ENCODE measurements at places on chromosomes 16 and 17.

- no peak for DNase-seq
Measured at GRCh38 chr17:53150101-53150698, 672.5 kb upstream of the KIF2B start.

DNA sequence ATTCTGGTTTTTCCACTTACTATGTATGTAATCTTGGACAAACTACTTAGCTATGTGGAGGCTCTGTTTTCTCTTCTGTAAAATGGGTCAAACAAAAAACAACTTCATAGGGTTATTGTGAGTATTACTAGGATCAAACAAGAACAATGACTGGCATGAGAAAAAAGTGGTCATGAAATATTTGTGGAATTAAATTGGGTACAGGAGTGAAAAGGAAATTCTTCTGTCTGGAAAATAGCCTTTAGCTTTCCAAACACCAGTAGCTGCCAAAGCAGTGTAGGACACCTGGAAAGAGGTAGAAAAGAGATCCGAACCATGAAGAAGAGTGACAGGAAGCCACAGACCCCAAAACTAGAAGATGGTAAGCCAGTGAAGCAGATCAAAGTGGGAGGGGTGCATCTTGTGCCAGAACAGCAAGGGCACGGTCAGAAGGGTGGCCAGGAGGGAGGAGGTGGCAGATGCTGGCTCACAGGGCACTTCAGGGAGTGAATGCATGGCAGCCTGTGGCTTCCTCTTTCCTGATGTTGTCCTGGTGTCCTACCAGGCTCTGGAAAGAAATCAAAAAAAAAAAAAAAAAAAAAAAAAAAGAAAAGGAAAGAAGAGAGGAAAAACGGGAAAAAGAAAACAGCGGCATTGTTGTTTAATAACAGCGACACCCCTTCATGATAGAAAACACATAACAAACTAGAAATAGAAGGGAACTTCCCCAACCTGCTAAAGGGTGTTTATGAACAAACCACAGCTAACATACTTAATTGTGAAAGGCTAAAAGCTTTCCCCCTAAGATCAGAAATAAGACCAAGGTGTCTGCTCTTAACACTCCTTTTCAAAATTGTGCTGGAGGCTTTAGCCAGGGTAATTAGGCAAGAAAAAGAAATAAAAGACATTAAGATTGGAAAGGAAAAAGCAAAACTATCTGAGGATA, 67.9 kb downstream of the PCTP start:
- no peak for DNase-seq

- no peak for DNase-seq
Measured at GRCh38 chr16:57627184-57627871, 1.1 kb upstream of the ADGRG1 start.

GRCh38 chr17:36209575-36209974, 1.3 kb upstream of the CCL4L2 start:
- DNase-seq, result no peak

DNA sequence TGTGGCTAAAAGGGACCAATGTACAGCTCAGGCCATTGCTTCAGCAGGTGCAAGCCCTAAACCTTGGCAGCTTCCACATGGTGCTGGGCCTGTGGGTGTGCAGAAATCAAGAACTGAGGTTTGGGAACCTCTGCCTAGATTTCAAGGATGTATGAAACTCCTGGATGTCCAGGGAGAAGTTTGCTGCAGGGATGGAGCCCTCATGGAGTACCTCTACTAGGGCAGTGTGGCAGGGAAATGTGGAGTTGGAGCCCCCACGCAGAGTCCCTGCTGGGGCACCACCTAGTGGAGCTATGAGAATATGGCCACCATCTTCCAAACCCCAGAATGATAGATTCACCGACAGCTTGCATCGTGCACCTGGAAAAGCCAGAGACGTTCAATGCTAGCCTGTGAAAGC, 13.0 kb downstream of the EFCAB5 start:
- no peak for DNase-seq

GRCh38 chr16:23432176-23433128, 20.5 kb downstream of the COG7 start:
- no peak for DNase-seq

GRCh38 chr16:4891886-4892216, 44.6 kb downstream of the UBN1 start:
- DNase-seq, result no peak

DNA sequence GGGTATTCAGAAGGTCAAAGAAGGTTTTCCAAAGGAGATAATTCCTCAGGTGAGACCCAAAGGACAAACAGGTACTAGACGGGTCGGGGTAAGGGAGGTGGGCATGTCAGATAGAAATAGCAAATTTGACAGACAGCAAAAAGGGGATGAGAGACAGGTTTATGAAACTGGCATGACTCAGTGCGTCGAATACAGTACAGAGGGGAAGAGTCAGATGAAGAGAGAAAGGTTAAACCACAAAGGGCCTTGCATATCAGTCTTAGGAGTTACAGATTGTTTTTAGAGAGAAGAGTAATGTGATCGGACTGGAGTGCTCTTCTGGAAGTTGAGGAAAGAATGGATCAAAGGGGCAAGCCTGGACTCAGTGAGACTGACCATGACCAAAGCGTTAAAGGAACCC, 88.4 kb downstream of the ZZEF1 start:
- no peak for DNase-seq

DNA sequence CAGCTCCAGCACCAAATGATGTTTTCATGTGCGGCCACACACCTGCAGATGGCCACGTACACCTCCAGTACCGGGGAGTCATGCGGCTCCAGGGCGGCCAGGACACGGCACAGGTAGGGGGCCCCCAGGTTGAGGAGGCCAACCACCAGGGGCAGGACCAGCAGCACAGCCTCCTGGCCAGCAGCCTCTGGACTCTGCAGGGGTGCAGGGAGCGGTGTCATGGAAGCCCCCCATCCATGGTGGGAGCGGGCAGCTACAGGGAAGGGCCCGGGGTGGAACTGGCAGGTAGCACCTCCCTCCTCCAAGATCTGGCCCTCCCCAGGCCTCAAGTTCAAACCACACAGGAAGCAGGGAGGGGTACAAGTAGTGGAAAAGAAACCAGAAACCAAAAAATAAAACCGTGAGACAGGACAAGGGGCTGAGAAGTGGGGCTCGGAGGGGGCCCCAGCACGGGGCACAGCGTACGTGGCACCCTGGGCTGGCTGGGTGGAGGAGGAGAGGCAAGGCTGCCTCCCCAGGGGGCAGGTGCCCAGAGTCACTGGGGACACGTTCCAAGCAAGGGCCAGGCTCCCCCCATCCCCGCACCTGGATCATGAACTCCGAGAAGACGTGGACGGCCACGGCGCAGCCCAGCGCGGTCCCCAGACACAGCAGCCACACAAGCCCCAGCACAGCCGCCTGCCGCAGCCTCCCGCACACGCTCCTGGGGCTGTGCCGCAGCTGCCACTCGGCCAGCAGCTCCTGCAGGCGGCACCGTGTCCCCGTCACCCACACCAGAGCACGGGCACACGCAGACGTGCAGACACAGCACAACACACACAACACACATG, 7.4 kb downstream of the TMC6 start:
- DNase-seq, result no peak

- no peak for DNase-seq
Measured at GRCh38 chr17:64547319-64547718, 40.5 kb downstream of the CEP95 start.

DNA sequence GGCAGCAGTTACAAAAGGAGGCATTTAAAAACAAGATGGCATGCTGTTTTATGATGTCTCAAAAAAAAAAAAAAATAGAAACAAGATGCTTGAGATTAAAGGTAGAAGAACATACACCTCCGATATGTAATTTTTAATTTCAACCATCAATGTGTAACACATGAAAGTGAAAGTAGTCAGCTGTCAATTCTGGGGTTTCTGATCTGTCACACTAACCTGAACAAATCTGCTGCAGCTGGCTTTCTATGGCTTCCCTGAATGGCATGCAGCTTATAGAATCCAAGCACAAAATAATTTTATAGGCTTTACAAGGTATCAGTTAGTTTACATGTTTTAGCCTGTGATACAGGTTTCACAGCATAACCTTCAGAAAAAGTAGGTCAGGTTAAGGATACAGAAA, 13.5 kb downstream of the GLYR1 start:
- no peak for DNase-seq

DNA sequence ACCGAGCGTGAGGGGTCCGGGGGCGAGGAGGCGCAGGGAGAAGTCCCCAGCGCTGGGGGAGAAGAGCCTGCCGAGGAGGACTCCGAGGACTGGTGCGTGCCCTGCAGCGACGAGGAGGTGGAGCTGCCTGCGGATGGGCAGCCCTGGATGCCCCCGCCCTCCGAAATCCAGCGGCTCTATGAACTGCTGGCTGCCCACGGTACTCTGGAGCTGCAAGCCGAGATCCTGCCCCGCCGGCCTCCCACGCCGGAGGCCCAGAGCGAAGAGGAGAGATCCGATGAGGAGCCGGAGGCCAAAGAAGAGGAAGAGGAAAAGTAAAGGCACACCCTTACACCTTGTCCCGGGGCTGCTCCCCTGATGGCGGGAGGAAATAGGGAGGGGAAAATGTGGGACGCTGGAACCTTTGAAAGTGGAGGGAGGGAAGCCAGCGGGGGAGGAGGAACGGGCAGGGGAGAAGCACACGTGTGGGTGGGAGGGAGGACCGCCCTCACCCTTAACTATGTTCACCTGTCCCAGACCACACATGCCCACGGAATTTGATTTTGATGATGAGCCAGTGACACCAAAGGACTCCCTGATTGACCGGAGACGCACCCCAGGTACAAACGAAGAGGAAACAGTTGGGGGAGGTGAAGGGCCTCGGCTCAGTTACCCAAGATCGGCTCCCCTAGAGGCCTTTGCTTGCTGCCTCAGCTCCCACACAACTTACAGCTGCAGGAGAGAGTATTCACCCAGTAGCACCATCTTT, 916 bp downstream of the PAGR1 start:
- no peak for DNase-seq

GRCh38 chr17:56793957-56794356, 39.8 kb downstream of the C17orf67 start:
- no peak for DNase-seq

Measured in left forelimb (tissue), 1 donor.